Suppressor macrophage treated with lipopolysaccharide for 4 hours (primary cell): ENCODE measurements at places on chromosomes 5 and 9.

DNA sequence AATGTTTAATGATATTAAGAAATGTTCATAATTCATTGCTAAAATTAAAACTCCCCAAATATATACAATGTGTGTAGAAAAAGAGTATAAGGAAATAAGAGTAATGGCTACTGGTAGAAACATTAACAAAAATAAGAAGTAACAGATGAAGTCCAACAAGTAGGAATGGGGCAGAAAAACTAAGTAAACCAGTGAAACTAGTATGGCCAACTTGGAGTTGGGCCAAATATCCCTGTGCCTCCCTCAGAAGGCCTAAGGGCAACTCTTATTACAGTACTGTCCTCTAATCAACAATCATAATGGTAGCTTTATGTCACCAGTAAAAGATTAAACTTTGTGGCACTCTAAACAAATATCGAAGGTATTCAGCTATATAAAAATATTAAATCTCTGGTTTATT, 93.5 kb downstream of the SSBP2 start:
- DNase-seq: no peak

DNA sequence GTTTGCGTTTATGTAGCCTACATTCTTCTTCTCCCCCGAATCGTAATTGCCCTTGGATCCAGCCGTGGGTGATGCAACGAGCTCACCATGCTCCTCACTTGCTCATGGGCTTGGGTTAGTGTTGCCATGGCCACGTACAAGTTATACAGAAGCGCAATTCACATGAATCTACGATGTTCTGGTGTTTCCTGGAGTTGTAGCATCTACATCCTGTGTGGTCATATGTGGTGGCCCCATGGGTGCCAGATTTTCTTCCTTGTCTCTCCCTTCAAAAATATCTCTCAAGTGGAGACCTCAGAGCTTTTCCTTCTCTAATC, 115.3 kb downstream of the TLE4 start:
- DNase-seq: no peak

GRCh38 chr9:60545878-60546385, 368.3 kb upstream of the SPATA31A5 start:
- DNase-seq: no peak

DNA sequence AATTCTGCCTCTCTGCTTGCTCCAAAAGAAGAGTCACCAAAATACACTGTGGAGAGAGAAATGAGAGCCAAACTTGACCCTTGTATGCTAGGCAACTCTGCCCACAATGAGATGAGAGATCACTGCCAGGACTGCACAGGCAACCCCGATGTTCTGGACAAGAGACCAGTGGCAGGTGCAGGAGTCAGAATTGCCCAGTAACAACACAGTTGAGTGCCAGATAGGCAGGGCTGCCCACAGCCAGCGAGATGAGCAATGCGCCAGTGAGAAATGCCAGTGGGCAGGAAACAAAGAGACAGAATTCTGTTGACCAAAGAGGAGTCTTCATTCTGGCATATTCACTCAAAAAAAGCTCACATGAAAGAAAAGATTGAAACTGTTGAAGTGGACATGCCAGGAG, 570.7 kb downstream of the CAAP1 start:
- DNase-seq: no peak

DNA sequence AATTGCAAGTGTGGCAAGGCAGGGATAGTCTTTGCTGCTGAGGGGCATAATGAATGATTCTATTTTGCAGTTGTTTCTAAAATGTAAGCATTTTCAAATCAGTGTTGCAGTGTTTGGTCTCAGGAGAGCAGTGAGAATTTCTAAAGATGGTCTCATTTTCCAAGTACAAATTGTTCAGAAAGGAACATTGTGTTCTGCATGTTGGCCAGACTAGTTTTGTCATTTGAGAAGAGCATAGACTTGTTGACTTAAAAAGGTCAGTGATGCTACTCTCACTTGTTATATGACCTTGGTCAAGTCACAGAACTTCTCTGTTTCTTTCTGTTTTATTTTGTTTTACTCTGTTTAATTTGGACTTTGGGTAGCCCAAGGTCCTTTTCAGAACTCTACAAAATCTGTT, 344.6 kb downstream of the OSTF1 start:
- no peak for DNase-seq

DNA sequence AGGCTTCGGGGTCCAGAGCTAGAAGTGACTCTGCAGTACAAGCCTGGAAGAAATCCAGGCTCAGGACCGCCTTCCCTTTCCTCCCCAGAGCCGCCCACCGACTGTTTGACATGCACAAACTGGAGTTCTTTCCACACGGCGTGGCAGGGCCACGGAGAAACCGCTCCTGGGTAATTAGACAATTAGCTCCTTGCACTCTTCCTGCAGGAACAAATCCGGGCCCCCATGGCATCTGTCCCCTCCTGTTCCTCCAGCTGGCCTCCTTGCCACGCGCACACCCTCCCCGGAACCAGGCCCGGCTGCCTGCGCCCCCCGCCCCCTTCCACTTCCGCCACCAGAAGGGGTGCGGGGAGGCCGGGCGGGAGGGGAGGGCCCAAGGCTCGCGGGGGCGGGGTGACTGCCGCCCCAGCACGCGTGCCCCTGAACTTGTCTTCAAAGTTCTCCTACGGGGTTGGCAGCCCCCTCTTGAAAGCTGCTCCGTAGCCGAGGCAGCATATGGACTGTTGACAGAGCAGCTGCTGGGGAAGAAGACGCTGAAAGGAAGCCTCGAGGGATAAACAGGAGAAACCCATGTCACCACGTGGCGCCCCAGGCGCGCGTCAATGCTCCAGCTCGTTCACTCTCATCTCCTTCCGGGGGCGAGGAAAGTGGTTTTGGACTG, 74.3 kb downstream of the SEC61B start:
- DNase-seq: no peak

- DNase-seq: no peak
Observed at GRCh38 chr9:97573482-97574073, 59.6 kb downstream of the TSTD2 start.
